Fibroblast of skin of abdomen (primary cell): ENCODE measurements at places on chromosomes 2 and 18.
A peak's percentile ranks its signal among the peaks of the same experiment; 100 is the strongest.

DNA sequence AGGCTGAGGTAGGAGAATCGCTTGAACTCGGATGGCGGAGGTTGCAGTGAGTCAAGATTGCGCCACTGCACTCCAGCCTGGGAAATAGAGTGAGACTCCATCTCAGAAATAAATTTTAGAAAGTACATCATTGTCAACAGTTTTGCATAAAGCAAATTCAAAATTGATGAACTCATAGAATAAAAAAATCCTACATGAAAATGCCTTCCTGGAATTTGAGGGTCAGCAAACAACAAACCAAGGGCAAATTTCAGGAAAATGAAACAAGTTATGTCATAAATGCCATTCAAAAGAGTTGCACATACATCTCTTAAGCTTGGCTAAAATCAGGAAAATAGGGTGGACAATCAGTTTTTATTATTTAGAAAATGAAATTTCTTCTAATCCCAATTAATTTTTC lies 45.1 kb downstream of the COL5A2 start:
- no peak for DNase-seq

DNA sequence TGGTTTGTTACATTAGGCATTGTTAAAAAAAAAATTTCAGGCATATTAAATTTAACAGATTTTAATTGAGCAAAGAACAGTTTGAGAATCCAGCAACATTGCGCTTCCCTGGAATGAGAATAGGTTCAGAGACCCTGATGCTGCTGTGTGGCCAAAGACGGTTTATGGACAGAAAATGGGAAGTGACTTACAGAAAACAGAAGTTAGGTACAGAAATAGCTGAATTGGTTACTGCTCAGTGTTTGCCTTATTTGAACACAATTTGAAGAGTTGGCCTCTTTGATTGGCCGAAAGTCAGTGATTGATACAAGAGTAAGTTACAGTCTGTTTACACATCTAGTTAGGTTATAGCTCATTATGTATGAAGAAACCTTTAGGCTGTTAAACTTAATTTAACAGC lies 6.0 kb upstream of the NEDD4L start:
- no peak for DNase-seq

GRCh38 chr2:138853761-138854160 lies 73.6 kb upstream of the NXPH2 start:
- no peak for DNase-seq

GRCh38 chr18:7614042-7614441 lies 46.9 kb downstream of the PTPRM start:
- DNase-seq, result no peak

GRCh38 chr18:50282521-50283335 lies 1.4 kb upstream of the MBD1 start:
- no peak for DNase-seq

GRCh38 chr2:195594248-195594647 lies 62.8 kb upstream of the SLC39A10 start:
- DNase-seq, result no peak

DNA sequence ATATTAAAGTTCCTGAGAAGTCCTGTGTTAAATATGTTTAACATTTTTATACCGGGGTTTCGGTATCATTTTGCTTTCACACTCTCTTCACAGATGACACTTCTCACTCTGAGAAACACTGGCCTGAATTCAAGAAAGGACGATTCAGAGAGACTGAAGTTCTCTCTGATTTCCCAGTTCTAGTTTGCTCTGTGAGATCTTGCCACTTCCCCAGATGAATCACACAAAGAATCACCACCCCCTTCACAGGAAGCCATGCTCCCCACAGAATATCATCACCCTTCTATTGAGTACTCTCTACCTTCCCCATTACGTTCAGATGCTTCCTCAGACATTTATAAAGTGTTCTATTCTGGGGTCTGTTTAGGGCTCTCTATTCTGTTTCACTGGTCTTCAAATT lies 16.1 kb upstream of the CD207 start:
- peak; percentile 8 for DNase-seq

DNA sequence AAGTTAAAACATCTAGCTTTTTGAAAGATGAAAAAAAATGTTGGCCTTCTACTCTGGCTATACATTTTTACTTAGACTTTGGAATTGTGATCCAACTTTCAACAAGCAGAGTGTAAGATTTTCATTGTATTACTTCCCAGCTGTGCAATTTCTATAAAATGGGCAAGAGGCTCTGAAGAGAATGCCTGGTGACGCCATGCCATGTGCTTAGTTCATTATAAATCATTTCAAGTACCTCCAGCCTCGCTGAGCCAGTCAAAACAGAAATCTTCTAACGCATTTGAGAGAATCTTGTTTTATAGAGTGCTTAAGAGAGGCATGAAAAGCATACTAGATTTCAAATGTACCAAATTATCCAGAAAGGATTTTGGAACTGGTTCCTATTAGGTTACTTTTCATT lies 10.1 kb upstream of the STK17B start:
- peak; percentile 13 for DNase-seq

DNA sequence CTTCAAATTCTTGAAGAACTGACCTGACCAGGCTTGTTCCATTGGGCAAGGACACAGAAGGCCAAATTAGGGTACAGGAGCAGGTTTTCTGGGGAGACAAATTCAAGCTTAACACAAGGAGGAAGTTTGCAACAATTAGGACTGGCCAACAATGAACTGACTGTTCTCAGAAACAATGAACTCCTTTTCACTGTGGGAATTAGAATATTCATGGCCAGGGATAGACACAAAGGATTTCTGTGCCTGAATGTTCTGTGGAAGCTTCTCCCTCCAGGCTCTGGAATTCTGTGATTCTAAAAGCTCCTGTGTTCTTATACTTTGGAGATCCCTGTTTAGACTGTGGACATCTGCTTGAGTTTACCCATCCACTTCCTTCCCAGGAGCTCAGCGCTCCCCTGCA lies 15.2 kb downstream of the SMYD1 start:
- no peak for DNase-seq
